Motor neuron (in vitro differentiated cells): ENCODE measurements at places on chromosomes 7 and 10. TPM values are rescaled to one million over a fixed set of nuclear protein-coding genes. Genes with fewer than 3 reads are reported as not detected.

The PTEN gene
- 45.2 and 60.4 TPM in 2 replicates for total RNA-seq

The CH25H gene
- 0.43 and 0.69 TPM in 2 replicates for total RNA-seq

The NUPR2 gene
- total RNA-seq: not detected in 2 replicates

The VENTX gene
- 0.15 TPM in 1 of 2 replicates, not detected in the other for total RNA-seq

The HOGA1 gene
- 0.27 and 0.63 TPM in 2 replicates for total RNA-seq

The KIF5B gene
- total RNA-seq: 78.9 and 86.4 TPM in 2 replicates

The TEX36 gene
- total RNA-seq: 0.52 TPM in 1 of 2 replicates, not detected in the other

The UCMA gene
- not detected in 2 replicates for total RNA-seq

The PCLO gene
- 43.2 and 56.3 TPM in 2 replicates for total RNA-seq

The CDK14 gene
- 28.8 and 50.5 TPM in 2 replicates for total RNA-seq

The SLC13A4 gene
- 6.5 and 8.4 TPM in 2 replicates for total RNA-seq
